ENCODE measurements at places on chromosomes 12 and 14.
A peak's percentile ranks its signal among the peaks of the same experiment; 100 is the strongest.

DNA sequence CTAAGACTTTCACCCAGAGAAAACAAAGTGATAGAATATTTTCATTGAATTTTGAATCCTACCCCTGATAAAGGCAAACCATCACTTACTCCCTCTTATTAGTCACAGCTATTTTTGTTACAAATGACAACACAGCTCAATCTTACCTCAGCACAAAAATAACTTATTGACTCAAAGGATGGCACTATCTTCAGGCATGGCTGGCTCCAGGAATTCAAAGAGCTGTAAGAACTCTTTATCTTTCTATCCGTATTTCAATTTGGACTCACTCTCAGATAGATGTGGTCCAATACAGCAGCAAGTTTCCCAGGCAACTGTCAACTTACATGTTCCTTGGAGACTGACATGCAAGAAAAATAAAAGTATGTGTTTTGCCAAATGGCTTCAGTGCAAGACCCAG is 709.4 kb upstream of the MDGA2 start:
- DNase-seq = no peak

- peak; percentile 56 for DNase-seq
Measured at GRCh38 chr12:66107451-66107915, 23.1 kb downstream of the LLPH start.

GRCh38 chr12:94504386-94504785 is 44.7 kb upstream of the CEP83 start:
- DNase-seq = no peak

GRCh38 chr14:81589381-81590065 is 55.9 kb upstream of the SEL1L start:
- DNase-seq = no peak

DNA sequence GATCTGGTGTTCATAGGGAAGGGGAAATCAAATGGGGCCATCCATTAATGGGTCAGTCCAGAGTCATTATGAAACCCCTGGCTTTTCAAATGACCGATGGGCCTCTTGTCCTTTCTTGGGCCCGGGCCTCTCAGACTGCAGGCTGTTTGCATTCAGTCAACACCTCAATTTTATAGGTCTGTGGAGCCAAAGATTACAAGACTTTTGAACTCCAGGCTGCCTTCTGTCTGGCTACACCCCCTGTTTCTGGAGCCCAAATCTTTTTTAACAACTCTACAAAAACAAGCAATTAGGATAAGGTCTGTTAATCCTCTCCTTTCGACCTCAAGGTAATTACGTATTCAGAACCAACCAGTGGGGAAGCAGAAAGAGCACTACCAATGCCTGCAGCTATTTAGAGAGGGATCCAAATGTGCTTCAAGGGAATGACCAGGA is 35.6 kb downstream of the DUSP6 start:
- DNase-seq = no peak

DNA sequence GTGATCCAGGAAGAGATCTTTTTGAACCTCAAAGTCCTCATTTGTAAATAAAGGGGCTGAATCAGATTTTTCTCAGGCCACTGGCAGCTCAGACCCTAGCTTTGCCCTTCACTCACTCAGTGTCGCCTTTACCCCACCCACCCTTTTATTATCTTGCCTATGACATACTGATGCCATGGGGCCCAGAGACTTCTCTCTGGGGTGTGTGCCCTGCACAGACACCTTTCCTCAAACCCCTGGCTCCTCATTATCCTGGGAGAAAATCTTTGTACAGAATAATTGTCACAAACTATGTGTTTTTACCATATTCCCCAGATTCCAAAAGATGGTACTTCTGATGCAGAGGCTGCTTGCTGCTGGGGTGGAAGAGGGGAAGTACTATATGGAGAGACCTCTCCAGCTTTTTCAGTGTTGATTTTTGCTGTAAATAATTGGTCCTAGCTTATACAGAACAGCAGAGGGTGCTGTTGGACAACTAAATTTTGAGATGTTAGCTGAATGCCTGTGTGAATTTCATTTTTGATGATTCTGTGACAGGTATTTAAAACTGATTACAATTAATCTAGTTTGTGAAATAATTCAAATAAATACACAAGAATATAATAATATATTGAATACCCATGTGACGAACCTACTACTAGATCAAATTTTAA is 53.9 kb upstream of the DCD start:
- DNase-seq = no peak

- no peak for DNase-seq
Measured at GRCh38 chr12:121120323-121120722, 12.4 kb upstream of the P2RX7 start.

DNA sequence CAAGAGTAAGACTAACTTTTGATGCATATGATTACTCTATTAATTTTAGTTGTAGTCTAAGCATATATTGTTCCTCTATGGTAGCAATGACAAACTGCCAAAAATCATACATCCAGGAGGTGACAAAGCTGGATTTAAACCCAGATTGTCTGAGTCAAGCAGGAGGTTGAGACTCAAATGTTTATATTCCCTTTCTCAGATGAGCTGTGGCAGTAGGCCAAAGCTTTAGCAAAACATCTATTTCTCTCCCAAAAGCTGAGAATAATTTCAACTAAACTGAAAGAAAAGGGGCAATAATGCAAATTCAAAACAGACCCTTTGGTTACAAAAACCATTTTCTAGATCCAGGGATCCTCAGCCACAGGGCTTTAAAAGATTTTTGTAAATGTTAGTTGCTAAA is 173.6 kb downstream of the SEC23A start:
- DNase-seq = no peak

DNA sequence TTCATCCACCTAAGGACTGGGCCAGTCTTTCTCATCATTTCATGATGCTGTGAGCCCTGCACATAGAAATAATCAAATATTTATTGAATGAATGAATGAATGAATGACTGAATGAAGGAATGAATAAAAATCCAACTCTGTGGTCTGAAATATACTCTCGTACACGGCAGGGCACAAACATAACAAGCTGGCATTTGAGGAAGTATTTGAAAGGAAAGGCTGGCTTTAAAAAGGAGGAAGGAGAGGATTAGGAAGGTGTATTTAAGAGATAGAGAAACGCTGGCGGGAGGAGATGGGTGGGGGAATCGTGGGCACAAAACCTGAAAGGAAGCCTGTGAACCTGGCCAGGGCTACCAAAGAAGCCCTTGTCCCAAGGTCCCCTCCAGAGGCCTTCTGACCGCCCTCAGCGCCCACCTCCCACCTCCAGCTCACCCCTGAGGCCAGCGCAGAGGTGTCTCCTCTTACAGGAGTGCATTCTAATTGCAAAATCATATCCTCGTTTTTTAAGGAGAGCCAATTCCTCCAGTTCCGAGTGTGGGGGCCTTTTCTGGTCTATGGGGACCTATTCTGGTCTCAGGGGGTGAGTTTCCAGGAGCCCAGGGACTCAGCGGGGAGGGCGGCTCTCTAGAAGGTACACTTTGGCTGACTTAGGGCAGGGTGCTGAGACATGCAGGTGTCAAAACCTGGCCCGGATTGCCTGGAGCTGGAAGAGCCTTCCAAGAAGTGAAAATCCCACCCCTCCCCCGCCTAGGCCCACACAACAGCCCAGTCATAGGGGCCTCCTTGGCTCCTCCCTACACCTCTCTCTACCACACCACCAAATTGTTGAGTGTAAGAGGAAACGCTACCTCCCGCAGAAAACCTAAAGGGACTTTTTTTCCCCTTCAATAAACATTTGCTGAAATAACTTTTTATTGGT is 8.7 kb upstream of the JDP2 start:
- DNase-seq = no peak

- DNase-seq = no peak
Measured at GRCh38 chr14:28584951-28585350, 181.6 kb upstream of the FOXG1 start.

GRCh38 chr12:113007166-113007565 is 28.8 kb downstream of the OAS2 start:
- DNase-seq = no peak

DNA sequence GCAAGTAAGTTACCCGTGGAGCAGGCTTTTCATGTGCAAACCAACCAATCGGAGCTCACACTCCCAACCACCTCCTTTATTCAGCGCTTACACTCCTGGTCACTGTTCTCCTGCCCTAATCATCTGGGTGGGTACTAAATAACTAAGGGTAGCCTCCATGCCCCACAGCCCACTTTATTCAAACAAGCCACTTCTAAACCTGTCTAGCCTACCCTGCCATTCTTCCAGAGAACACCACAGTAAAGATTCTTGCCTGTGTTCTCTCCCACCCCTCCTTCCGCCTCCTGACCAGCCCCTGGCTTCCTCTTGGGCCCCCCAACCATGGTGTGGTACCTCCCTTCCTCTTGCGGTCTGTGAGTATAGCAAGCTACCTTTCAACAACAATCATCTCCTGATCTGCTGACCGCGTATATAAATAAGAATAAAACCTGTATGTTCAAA is 581.9 kb downstream of the VRK1 start:
- no peak for DNase-seq

Data from NCI-H2171 (cell line).